Nucleus accumbens (tissue), 56 donors: ENCODE measurements at places on chromosomes 3 and 15.

DNA sequence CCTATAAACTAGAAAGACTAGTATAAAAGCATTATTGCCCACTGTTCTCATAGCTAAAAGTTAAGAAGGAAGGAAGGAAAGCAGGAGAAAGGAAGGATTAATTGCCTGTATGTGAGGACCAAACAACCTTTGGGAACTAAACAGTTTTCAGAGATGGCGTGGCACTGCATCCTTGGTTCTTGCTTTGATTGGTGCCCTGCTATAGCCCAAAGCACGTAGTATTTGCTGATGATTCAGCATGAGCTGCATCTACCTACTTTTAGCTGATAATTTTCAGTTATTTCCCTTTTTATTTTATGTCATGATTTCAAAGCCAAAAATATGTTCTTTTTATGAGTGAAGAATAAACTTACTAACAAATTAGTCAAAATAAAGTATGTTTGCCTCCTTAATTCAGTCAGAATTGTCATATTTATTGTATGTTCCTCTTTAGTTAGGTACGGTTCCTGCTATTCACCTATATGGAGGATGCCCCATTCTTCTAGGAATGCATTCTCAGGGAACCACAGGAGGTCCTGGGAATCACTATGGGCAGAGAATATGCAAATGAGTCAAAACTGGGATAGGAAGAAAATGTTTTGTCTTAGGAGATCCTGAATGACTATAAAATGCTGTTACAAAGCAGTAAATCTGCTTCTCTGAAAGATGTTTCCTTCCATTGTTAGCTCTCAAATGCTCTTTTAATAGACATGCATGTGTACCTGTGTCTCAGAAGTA lies 65.4 kb upstream of the THSD4 start:
- DNase-seq, result no peak

GRCh38 chr15:65921780-65922179 lies 52.5 kb downstream of the RAB11A start:
- no peak for DNase-seq

- no peak for DNase-seq
Measured at GRCh38 chr3:151919030-151919328, 45.5 kb downstream of the SUCNR1 start.

DNA sequence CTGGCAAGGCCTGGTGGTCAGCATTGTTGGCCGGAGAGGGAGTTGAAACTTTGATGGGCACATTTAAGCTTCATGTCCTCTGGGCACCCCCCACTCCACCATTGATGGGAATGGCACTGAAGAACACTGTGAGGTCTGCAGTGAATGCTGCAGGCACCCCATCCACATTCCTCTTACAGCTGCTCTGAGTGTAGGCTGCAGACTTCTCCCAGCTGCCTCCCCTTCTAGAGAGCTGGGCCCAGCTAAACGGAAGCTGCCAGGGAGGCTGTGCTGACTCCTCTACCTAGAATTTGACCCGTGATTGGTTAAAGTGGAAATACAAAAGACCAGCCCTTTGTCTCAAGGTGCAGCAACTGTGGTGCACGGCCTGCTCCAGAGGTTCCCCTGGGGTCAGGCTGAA lies 10.6 kb downstream of the TMEM158 start:
- DNase-seq, result no peak

- peak; percentile 35 for DNase-seq
Measured at GRCh38 chr3:197298341-197298944, at the start of gene DLG1. Gene DLG1, minus strand, starts transcription at chr3:197298612. Its CDS starts 1,408 bp downstream, at chr3:197297204.

DNA sequence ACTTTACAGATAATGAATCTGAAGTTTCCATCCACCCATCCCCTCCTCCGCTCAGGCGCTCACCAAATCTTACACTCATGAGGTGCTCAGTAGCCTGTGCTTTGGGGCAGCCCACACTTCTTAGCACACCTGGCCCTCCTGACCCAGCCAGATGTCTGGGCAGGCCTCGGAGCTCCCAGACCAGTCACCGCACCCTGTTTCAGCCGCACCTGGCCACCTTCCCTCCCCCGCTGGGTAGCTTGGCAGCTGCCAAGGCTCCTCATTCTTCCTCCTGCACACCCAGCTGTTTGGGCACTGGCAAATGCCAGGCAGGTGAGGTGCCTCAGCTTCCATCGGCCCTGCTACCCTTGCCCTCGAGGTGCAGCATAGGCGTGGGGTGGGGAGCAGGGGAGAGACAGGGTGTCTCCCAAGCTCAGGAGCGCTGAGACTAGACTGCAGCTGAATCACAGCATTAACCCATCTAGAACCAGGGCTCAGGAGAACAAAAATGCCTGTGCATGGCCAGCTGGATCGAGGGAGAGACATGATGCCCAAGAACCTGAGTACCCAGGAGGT lies 45.8 kb downstream of the CDC25A start:
- DNase-seq, result no peak

DNA sequence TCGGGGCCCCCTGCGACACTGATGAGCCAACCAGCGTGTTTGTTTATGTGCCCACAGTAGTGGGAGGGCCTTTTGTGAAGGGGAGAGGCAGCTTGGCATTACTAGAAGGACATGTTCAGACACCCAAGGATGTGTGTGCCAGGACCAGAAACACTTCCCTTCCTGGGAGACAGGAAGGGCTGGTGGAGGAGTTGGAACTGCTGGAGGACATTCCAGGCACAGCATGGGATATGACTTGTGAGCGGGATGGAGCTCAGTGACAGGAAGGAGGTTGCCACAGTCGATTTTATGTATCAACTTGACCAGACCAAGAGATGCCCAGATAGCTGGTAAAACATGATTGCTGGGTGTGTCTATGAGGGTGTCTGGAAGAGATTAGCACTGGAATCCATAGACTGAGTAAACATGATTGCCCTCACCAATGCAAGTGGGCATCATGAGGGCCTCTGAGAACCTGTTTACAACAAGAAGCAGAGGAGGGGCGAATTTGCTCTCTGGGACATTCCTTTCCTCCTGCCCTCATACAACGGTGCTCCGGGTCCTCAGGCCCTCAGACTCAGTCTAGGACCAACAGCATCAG lies 106.4 kb upstream of the TLE3 start:
- DNase-seq, result no peak

- no peak for DNase-seq
Measured at GRCh38 chr3:104578558-104578957, 788.2 kb upstream of the ALCAM start.
